ENCODE measurements at places on chromosomes 12 and 14.

DNA sequence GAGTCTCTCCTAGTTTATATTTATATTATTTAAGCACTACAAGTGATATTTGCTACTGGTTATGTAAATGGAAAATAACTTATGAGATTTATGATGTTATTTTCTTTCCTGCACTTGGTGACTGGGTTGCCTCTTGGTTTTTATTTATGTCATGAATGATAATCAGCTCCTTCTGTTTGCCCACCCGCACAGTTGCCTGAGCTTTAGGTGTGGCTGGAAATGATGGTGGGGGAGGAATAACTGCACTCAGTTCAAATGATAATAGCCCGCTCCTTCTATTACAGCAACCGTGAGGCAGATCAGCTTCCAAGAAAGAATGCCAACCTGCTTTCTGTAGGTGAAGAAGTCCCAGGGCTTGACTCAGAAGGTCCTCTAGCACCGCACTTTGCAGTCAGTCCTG, 190.2 kb upstream of the CAND1 start:
- DNase-seq: no peak

- no peak for DNase-seq
Measured at GRCh38 chr14:74698465-74698864, 14.4 kb downstream of the AREL1 start.

GRCh38 chr12:125194163-125194773, 129.0 kb downstream of the AACS start:
- no peak for DNase-seq

DNA sequence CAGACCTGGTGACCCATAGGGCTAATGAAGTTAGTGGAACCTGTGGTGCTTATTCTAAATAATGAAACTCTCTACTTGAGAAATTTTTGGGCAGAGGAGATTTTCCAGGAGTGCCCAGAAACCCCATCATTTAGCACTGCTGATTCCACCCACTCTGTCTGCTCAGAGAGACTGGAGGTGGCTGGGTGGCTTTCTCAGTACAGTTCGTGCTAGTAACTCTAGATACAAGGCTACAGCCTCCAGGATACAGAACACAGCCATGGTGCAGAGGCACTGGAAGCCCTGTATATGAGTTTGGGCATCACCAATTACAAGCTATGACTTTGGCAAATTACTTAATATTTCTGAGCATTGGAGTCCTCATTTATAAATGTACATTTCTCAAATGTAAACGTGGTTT, 32.4 kb downstream of the CCDC177 start:
- DNase-seq: no peak

DNA sequence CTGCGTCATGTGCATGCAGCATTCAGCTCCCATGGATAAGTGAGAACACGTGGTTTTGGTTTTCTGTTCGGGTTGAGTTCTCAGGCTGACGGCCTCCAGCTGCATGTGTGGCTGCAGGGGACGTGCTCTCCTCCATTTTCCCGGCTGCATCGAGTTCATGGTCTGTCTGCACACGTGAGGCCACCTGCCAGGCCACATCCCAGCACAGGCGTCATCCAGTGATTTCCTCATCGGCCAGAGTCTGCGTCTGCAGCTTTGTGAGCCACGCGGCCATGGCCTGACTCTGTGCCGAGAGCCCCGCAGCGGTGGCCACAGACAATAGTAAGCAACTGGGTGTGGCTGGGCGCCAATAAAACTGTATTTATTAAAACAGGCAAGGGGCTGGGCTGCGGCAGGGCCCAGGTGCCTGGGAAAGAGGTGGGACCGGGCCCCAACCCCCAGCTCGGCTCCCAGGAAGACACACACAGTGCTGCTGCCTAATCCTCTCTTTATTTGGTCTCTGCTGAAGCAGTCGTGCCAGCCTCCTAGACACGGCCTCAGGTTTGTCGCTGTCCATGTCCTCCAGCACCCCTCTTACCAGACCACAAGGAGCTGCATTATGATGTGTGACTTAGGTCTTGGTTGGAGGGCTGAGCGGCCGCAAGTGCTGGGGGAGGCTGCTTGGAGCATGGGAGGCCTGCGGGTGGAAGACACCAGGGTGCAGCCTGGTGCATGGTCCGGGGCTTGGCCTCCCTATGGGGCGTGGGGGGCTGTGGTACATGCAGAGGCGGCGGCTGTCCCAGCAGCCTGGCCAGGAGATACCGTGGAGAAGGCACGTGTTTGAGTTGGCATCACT, 52.0 kb downstream of the NOC4L start:
- no peak for DNase-seq

- DNase-seq: no peak
Measured at GRCh38 chr12:82099216-82099615, 259.0 kb downstream of the CCDC59 start.

- DNase-seq: no peak
Measured at GRCh38 chr12:131583090-131583712, 127.7 kb upstream of the SFSWAP start.

DNA sequence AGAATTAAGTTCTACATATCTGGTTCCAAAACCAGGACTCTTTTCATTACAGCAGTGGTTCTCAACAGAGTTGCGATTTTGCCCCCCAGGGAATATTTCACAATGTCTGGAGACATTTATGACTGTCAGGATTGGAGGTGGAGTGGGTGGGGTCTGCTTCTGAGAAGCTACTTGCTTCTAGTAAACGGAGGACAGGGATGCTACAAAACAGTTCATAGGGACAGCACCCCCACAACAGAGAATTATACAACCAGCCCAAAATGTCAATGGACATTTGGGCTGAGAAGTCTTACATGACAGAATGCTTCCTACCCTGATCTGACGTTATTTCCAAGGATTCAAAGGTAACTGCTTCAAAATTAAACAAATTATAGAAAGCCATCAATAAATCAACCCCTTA, 739 bp upstream of the SPATA7 start:
- DNase-seq: no peak

DNA sequence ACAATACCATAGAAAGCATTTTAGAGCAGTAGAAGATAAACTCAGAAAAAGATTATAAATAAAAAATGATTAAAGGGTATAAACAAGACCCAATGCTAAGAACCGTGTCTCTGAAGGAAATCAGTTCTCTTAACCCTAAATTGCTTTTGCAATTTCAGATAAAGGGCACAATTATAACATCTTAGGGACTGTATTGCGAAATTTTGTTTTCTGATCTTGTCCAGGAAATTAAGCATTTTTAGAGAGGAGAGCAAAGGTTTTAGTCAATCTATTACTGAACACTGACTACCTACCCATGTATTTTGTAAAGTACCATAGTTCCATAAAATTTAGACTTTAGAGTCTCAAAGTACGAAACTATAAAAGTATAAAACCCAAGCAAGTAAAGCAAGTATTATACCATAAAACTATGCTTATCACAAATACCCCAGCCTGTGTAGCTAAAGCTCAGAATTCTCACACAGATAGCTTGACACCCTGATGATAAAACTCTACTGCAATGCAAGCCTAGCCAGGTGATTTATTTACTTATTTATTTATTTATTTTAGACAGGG, 6.8 kb upstream of the CHPT1 start:
- no peak for DNase-seq

GRCh38 chr14:29102996-29103395, 336.4 kb downstream of the FOXG1 start:
- DNase-seq: no peak

DNA sequence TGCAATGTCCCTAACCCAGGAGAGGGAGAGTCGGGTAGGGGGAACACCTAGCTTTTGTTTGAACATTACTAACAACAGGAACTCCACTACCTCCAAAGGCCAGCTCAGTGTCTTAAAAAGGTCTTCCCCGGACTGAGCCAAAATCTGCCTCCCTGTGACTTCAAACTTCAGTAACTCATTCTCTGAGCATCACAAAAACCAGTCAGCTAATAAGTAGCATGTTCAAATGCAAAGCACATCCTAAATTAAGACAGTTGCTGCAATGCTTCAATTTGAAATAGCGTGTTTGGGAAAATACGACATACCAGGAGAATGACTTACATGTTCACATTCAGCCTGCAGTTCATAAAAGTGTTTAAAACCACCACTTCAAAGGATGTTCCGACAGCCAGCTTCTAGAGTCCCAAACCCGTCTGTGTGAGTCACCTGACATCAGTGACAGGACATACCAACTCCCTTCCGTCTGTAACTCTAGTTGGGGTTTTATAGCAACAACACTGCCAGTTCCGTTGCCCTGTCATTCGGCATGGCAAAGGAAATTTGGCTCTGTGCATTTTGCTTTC, 13.0 kb downstream of the ZFP36L1 start:
- DNase-seq: no peak
